ENCODE measurements at places on chromosomes 3 and 15.
A peak's percentile ranks its signal among the peaks of the same experiment; 100 is the strongest.

GRCh38 chr3:44041726-44042125 is 200.0 kb upstream of the TOPAZ1 start:
- no peak for DNase-seq

DNA sequence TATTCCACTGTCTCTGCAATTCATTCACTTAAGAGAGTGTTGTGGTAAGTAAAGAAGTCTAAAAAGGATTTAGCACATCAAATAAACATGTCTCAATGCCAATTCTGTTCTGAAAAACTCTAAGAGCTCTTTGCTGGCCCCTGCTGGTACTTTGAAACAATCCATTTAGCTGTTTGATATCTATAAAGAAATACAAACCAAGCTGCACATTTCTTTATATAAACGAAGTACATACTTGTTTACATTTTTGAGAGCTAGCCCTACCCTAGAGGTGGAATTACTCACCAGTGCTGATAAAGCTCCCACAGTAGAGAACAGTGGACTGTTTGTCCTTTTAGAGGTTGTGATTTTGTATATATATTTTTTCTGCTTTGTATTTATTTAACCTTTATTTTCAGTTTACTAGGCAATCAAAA is 75.5 kb downstream of the NEDD4 start:
- peak; percentile 72 for DNase-seq

GRCh38 chr3:136546720-136547119 is 205.5 kb downstream of the STAG1 start:
- DNase-seq, result no peak

- no peak for DNase-seq
Observed at GRCh38 chr3:46203681-46204080, 4.4 kb downstream of the CCR1 start.

DNA sequence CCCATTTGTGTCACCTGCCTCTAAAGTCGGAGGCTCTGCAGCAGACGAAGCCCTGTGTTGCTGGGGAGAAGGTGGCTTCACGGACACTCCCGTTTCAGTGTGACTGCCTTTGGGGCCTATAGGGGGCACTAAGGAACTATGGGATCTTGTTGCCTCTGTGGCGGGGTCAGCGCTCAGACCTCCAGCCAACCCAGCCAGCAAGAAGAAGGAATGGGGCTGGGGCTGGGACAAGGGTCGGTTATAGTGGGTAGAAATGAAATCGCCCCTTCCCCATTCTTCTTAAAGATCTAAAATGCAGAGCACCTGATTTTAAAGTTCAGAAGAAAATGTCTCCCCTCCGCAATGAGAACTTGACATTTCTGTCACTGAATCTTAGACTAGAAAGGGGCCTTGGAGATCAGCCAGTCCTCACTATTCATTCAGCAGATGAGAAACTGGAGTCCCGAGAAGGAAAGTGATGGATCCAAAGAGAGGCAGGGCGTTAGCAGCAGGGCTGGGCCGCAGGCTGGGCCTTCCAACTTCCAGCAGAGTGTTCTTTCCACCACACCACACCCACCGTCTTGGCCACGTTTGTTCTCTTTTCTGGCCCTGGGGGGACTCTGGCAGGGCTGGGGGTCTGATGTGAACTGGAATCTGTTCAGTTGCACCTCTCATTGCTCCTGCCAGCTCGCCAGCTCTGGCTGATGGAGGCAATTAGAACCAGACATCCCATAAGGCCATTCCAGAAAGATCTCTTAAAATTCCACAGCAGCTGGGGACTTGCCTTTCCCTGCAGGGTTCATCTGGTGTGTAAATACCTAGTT is 195.4 kb downstream of the OPA1 start:
- peak; percentile 92 for DNase-seq

DNA sequence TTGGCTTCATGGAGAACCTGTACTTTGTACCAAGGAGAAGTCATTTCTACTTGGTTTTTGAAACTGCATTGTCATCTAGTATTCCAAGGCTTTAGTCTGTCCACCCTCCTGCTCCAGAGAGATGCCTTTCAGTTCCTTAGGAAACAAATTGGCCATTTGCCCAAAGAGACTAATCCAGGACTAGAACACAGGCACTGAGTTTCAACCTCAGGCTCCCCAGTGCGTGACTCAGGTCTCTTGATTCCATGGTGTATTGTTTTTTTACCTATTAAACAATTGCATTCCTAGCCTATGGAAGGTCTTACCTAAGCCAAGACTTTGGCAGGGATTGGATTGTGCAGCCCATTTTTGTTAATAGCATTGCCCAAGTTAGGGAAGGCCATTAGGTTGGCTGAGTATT is 214.8 kb upstream of the CTDSPL start:
- DNase-seq, result no peak

DNA sequence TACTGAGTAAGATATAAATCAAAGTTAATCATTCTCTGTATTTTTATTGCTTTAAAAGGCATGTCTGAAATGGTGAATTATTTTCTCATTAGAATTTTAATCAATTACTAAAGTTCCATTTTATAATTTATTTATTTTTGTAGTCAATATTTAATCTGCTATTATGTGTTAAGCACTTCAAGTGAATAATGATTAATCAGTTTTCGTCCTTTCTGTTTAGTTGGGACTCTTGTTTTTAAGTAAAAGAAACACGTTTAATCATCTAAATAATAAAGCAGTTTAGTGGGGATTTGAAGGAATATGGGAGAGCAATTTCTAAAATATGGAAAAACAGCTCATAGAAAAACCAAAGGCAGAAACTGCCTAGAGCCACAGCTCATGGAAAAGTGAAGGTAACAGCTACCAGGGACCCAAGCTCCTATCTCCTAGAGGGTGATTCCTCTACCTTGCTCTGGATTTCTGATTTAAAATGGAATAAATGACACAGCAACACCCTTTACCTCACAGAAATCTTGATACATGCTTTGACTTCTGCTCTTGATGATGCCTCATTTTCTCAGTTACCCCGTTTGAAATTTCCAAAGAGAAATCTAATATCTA is 28.0 kb upstream of the SUCNR1 start:
- no peak for DNase-seq

DNA sequence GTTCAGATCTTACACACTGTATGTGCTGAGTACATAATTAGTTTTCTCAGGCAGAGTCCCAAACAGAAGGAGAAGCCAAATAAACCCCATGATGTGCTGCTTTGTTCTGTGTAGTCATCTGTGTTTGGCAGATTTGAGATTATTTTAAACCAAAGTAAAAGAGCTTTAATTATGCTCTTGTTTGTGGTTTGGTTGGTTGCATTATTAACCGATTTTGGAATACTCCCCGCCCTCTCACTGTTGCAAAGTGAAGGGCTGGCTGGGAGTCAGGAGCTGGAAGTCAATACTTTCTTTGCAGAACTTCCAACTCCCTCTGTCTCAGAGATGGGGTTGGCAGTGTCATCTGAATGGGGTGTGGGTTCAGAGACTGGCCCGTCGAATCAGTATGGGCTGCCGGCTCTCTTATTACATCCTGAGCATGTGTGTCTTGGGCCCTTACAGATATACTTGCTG is 34.4 kb downstream of the SLCO3A1 start:
- DNase-seq, result peak; percentile 11

DNA sequence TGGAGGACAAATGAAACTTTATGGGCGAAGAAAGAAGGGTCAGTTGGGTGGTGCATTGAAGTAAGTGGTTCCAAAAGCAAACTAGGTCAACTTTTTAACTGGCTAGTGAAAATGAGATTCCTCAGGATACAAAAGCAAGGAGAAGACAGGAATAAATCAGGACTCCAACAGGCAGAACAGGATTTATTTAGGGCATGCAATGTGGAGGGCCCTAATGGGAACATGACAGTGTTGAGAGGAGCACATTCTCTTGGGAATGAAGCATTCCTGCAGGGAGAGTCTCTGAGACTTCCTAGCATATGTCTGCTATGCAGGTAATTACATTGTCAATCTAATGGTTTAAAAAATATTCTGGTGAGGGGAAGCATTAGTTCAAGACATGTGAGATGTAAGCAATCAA is 8.7 kb downstream of the NPAP1 start:
- no peak for DNase-seq

DNA sequence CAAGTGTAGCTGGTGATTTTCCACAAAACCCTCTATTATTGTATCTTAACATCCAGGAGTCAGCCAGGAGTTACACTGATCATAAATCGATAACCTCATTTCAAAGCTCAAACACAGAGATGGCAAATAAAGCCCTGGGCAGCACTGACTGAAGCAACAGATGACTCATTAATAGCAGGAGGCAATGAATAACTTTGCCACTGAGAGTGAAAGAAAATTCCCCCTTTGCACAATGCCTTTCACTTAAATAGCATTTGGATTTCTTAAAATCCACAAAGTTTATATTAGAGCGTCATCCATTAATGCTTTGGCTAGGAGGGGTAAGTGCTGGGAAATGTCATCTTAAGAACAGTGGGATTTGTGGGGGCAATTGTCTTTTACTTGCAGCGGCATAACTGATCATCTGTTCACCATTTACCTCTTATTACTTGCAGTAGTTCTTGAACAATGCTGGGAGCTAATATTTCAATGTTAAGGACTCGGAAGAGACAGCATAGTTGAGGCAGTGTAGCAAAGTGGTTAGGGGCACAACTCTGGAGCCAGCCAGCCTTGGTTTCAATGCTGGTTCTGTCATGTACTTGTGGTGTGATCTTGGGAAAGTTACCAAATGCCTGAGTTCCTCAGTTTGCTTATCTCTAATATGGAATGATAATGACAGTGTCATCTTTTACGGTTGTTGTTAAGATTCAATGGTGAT is 630.4 kb upstream of the TBL1XR1 start:
- DNase-seq, result no peak

DNA sequence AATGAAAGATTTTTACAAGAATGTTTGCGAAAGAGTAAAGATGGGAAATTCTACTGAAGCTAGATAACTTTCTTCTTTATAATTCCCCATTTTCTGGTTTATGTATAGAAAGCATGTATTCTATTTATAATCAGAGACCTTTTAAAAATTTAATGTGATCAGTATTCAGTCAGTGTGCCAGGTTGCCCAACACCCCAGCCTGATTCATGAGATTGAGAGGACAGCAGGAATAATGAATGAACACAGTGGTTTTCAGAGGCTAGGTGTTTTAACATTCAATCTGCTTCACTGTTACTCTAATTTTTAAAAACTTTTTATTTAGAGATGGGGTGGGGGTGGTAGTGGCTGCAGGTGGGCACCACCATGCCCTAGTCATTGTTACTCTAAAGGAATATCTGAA is 4.7 kb downstream of the WWTR1 start:
- no peak for DNase-seq

DNA sequence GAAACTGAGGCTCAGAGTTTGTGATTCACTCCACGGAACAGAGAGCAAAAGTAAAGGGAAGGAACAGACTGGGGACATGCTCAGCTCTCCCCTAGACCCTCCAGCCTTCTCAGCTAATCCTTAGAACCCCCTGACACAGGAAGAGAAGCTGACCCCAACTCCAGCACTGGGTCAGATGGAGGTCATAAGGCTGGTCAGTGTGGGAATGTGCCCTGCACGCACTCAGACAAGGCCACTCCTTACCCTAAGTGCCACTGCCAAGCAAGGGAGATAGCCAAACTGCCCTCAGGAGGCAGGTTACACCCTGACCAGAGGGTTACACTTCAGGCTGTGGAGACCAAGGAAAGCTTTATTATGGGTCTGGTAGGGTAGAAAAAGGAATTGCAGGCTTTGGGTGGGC is 1.2 kb downstream of the RPL29 start:
- no peak for DNase-seq
